Natural killer cell treated with Interleukin-12 subunit alpha and Interleukin-12 subunit beta and Interleukin-15 and Interleukin-18, amount 100 ng/mL, for 72 hours (primary cell): ENCODE measurements at places on chromosomes 5 and 9. TPM values are rescaled to one million over a fixed set of nuclear protein-coding genes. Genes with fewer than 3 reads are reported as not detected.

Gene TMEM267
- 23.0 TPM for total RNA-seq

DNA sequence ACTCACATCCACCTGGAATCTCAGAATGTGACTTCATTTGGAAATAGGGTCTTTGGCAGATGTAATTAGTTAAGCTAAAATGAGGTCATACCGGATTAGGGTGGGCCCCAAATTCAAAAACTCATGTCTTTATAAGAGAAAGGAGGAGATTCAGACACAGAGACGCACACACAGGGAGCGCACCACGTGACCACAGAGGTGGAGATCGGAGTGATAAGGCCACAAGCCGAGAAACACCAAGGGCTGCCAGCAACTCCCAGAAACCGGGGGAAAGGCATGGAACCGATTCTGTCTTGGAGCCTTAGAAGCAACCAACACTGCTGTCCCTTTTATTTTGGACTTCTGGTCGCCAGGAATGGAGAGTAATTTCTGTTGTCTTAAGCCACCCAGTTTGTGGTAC, 31.8 kb upstream of the LMX1B start:
- DNase-seq = no peak
- no peaks in the 10 kb centered on the region for H3K36me3 ChIP-seq
- no peak overlapping the region for H3K27ac ChIP-seq
- no peak overlapping the region for H3K4me3 ChIP-seq
- H3K4me1 ChIP-seq = no peaks in the 10 kb centered on the region

- peaks cover 71% of the 10 kb centered on the region for H3K4me1 ChIP-seq
- peak overlapping the region; percentile 63 for H3K4me3 ChIP-seq
- peak; percentile 70 for DNase-seq
- H3K27me3 ChIP-seq = no peaks in the 10 kb centered on the region
- H3K36me3 ChIP-seq = peaks cover 5% of the 10 kb centered on the region
- H3K27ac ChIP-seq = peak overlapping the region; percentile 90
Observed at GRCh38 chr5:34045023-34045422, 2.0 kb upstream of the C1QTNF3 start.

Gene SMIM33
- not detected for total RNA-seq

GRCh38 chr5:143177263-143177983, 226.1 kb downstream of the NR3C1 start:
- no peak for DNase-seq
- H3K27ac ChIP-seq = no peak overlapping the region
- no peaks in the 10 kb centered on the region for H3K27me3 ChIP-seq
- peaks cover 43% of the 10 kb centered on the region for H3K4me1 ChIP-seq
- H3K4me3 ChIP-seq = no peak overlapping the region

DNA sequence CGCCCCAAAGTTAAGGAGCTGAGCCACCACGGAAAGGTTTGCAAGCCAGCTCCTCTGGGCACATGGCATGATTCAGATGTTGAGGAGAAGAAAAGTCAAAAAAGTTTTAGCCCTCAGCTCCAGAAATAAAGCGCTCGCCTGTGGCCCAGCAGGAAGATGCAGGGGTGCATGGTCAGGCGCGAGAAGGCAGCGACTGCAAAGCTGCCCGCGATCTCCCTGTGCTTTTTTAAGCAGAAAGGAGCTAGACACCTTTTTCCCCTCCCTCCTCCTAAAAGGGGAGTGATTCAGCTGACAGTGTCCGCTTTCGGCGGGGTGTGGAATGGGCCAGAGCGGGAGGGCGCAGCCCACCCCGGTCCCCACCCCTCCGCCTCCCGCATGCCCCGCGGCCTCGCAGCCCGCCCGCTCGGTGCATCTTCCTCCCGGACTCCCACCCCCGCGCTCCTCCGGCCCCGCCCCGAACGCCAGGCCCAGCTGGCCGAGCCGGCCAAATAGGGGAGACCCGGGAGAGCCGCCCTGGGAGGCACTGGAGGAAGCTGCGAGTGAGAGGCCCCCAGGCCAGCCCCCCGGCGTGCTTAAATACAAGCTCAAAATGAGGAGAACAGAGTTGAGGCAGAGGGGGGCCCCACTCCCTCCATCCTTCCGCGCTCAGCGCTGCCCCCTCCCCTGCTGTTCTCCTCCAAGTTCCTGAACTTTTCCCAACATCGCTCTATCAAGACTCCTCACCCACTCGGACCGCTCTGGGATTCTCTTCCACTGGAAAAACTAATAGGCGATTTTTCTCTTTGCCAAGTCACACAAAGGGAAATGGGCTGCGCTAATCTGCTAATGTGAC, at the start of gene ADAMTS12:
TSS of gene ADAMTS12 (minus strand) at position 203 of the 832 bp plus-strand sequence. CDS start at position 69, 134 bp downstream.
- no peak for DNase-seq
- H3K4me1 ChIP-seq = no peaks in the 10 kb centered on the region
- H3K4me3 ChIP-seq = no peak within 1 kb of the TSS
- peaks cover 4% of the 10 kb centered on the region for H3K36me3 ChIP-seq

Gene MTMR12
- total RNA-seq = 31.9 TPM

DNA sequence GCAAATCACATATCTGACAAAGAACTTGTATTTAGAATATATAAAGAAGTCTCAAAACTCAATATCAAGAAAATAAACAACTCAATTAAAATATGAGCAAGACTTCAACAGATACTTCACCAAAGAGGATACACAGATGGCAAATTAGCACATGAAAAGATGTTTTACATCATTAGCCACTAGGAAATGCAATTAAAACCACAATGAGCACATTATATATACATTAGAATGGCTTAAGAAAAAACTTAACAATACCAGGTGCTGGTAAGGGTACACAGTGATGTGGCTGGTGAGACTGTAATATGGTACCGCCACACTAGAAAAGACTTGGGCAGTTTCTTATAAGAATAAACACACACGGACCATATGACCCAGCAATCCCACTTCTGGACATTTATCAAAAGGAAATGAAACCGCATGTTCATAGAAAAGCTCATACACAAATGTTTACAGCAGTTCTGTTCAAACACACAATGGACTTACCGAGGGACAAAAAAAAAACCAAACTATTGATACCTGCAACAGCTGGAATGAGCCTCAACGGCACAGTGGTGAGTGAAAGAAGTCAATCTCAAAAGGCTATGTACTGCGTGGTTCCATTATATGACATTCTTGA, 27.6 kb downstream of the SEMA4D start:
- no peak for DNase-seq
- H3K36me3 ChIP-seq = peaks cover 10% of the 10 kb centered on the region
- peaks cover 65% of the 10 kb centered on the region for H3K4me1 ChIP-seq
- H3K4me3 ChIP-seq = peak overlapping the region; percentile 59
- H3K27ac ChIP-seq = peak overlapping the region; percentile 95
- H3K27me3 ChIP-seq = no peaks in the 10 kb centered on the region

Gene PRXL2C
- total RNA-seq = 4.8 TPM

- H3K4me3 ChIP-seq = no peak overlapping the region
- DNase-seq = no peak
- H3K27ac ChIP-seq = no peak overlapping the region
- peaks cover 8% of the 10 kb centered on the region for H3K4me1 ChIP-seq
Observed at GRCh38 chr5:82792096-82792495, 285.1 kb downstream of the TMEM167A start.

Gene CTNND2
- total RNA-seq = not detected

Gene CDKN2B
- 1.6 TPM for total RNA-seq

DNA sequence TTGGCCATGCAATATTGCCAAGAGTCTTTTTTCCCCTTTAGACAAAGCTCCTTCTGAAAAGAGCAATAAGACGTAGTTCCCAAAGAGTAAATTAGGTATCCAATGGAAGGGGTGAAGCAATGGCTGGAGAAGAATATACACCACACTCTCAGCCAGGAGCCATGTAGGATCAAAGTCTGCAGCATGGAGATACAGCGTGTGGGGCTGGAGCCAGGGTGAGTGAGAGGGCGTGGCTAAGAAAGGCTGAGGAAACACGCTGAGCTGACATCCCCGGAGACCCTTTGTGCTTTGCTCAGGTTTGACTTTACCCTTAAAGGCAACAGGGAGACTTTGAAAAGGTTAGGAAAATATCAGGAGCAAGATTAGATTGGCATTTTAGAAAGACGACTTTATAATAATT, 87.1 kb upstream of the ELL2 start:
- H3K27me3 ChIP-seq = peaks cover 2% of the 10 kb centered on the region
- no peak overlapping the region for H3K4me3 ChIP-seq
- no peaks in the 10 kb centered on the region for H3K36me3 ChIP-seq
- DNase-seq = no peak

DNA sequence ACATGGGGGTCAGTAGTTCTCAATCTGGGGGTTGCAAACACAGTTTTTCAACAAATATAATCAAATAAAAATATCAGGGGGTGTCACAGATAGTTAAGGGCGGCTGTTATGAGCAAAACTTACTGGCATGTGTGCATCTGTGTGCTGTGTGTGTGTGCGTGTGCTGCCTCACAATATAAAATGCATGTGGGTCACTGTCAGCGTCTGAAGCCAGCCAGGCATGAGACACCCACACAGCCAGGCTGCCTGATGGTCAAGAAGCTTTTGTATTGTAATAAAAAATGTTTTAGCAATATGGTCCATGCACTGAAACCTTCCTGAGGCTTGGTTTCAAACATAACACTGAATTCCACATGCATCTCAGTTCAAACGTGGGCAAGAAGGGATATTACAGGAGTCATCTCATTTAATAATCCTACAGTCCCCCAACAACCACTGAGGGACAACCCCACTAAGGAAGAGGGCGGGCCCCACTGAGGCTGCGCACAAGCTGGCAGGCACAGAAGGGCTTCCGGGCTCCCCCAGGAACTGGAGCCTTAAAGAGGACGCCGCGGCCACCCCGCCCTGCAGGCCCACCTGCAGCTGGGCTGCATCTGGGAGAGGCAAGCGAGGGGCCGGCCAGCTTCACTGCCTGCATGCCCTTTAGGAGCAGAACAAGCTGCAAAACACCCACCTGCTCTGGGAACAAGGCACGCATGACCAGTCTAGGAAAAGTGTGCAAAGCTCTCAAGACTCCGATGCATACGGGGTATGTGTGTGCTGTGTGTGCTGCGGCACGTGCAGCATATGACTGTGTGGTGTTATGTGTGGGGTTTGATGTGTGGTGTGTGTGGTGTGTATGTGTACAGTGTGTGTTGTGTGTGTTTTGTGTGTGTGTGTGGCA, 14.1 kb downstream of the SEMA4D start:
- H3K27me3 ChIP-seq = no peaks in the 10 kb centered on the region
- peak; percentile 84 for DNase-seq
- H3K27ac ChIP-seq = peak overlapping the region; percentile 36
- peak overlapping the region; percentile 82 for H3K4me3 ChIP-seq
- peaks cover 18% of the 10 kb centered on the region for H3K36me3 ChIP-seq
- H3K4me1 ChIP-seq = peaks cover 86% of the 10 kb centered on the region

DNA sequence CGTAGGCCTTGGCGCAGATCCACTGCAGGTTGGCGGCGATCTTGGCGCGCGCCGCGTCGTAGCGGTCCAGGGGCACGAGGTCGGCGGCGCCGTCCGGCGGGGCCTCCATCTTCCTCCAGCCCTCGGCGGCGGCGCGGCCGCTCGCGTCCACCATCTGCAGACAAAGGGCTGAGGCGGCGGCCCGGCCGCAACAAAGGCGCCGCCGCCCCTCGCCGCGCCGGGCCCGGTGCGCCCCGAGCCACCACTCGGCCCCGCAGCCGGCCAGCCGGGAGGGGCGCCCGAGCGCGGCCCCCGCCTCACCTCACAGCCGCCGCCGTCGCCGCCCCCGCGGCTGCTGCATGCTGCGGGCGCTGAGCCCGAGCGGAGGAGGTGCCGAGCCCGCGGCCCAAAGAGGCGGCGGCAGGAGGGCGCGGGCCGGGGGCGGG, 328 bp downstream of the CAMSAP1 start:
- peaks cover 21% of the 10 kb centered on the region for H3K36me3 ChIP-seq
- DNase-seq = no peak
- H3K4me3 ChIP-seq = no peak overlapping the region
- H3K27me3 ChIP-seq = no peaks in the 10 kb centered on the region
- no peak overlapping the region for H3K27ac ChIP-seq
- peaks cover 47% of the 10 kb centered on the region for H3K4me1 ChIP-seq

- no peaks in the 10 kb centered on the region for H3K4me1 ChIP-seq
- H3K36me3 ChIP-seq = no peaks in the 10 kb centered on the region
- no peaks in the 10 kb centered on the region for H3K27me3 ChIP-seq
- no peak overlapping the region for H3K27ac ChIP-seq
Observed at GRCh38 chr5:17096952-17097695, 120.3 kb upstream of the BASP1 start.

Gene NEUROG1
- total RNA-seq = not detected

- no peak for DNase-seq
- H3K36me3 ChIP-seq = no peaks in the 10 kb centered on the region
- peak overlapping the region; percentile 36 for H3K4me3 ChIP-seq
- no peaks in the 10 kb centered on the region for H3K27me3 ChIP-seq
Observed at GRCh38 chr9:137459601-137460362, 648 bp upstream of the NSMF start.

DNA sequence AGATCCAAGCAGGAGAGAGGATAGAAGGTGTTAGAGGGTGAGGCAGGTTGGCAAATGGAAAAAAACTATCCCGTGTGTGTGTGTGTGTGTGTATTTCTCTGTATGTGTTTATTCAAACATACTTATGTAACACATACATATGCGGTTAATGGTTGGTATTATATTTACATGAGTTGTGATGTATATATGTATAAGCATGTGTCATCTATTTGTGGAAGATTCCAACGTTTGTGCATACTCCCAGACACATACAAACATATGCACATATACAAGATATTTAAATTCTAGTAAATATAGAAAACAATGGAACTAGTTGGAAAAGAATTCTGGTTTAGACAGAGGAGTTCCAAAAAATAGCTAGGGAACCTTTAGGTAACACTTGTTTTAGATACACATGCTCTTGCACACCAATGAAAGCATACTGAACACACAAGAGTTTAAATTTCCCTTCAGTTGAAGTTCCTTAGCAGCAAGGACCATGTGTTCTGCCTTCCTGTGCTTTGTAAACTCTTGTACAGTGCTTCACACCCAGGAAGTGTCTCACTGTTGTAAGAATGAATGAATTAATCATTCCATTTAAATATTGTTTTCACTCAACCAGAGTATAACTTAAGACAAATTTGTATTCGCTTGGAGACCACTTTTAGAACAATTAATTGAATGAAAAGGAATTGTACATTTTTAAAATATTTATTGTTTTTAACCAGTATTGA, 257.8 kb downstream of the FER start:
- no peak for DNase-seq
- H3K36me3 ChIP-seq = no peaks in the 10 kb centered on the region
- no peak overlapping the region for H3K4me3 ChIP-seq
- H3K27me3 ChIP-seq = no peaks in the 10 kb centered on the region
- no peaks in the 10 kb centered on the region for H3K4me1 ChIP-seq

- no peaks in the 10 kb centered on the region for H3K4me1 ChIP-seq
- peaks cover 17% of the 10 kb centered on the region for H3K27me3 ChIP-seq
- DNase-seq = no peak
- no peak overlapping the region for H3K4me3 ChIP-seq
Observed at GRCh38 chr9:86452201-86452828, 98.1 kb upstream of the TUT7 start.

DNA sequence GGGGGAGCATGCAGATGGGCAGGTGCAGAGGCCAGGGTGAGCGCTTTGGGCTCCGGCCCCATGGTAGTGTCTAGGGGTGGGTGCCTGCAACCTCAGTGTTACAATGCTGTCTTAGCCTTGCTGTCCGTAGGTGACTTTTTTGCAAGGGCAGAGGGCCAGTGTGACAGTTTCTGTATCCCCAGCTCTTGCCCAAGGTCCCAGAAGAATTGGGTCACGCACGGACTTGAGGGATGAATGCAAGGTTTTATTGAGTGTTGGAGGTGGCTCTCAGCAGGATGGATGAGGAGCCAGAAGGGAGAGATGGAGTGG, 492.5 kb downstream of the AGTPBP1 start:
- no peak overlapping the region for H3K4me3 ChIP-seq
- no peak for DNase-seq
- no peak overlapping the region for H3K27ac ChIP-seq
- H3K27me3 ChIP-seq = peaks cover 14% of the 10 kb centered on the region
- no peaks in the 10 kb centered on the region for H3K36me3 ChIP-seq
- no peaks in the 10 kb centered on the region for H3K4me1 ChIP-seq
